HCT116 (cell line): ENCODE measurements at places on chromosomes 1 and 21. TPM values are rescaled to one million over a fixed set of nuclear protein-coding genes. Genes with fewer than 3 reads are reported as not detected.

ATP6V1G3 gene
- not detected for total RNA-seq

VANGL2 gene
- 1.1 TPM for total RNA-seq

BRINP2 gene
- total RNA-seq = not detected

OR10J4 gene
- not detected for total RNA-seq

WRAP73 gene
- 51.4 TPM for total RNA-seq

RABIF gene
- 5.4 TPM for total RNA-seq

SNRPE gene
- 288 TPM for total RNA-seq

DMRTA2 gene
- total RNA-seq = not detected

ACOT11 gene
- total RNA-seq = 31.1 TPM

OR6Y1 gene
- total RNA-seq = not detected

MTHFR gene
- total RNA-seq = 20.9 TPM

WNT9A gene
- 5.6 TPM for total RNA-seq

SLC19A1 gene
- 50.2 TPM for total RNA-seq

SLAMF1 gene
- total RNA-seq = 0.30 TPM
